ENCODE measurements at places on chromosomes 6 and 20. TPM values are rescaled to one million over a fixed set of nuclear protein-coding genes. Genes with fewer than 3 reads are reported as not detected.

Gene GPLD1
- 0.19 TPM for total RNA-seq

Gene OR14J1
- not detected for total RNA-seq

Gene CLPSL2
- not detected for total RNA-seq

Gene PARD6B
- total RNA-seq: 8.2 TPM

Gene COQ3
- total RNA-seq: 14.9 TPM

Gene HLA-G
- 0.19 TPM for total RNA-seq

Gene CDC25B
- total RNA-seq: 120 TPM

Gene SLC26A8
- not detected for total RNA-seq

Gene FNDC11
- 0.55 TPM for total RNA-seq

Gene SNX5
- total RNA-seq: 234 TPM

Gene CALHM6
- total RNA-seq: 4.4 TPM

Gene RIPPLY2
- total RNA-seq: not detected

Gene SAPCD1
- 11.3 TPM for total RNA-seq

Gene BPIFB1
- total RNA-seq: not detected

Gene IPCEF1
- 14.2 TPM for total RNA-seq

Gene DSE
- 8.3 TPM for total RNA-seq

Gene GNL1
- 94.0 TPM for total RNA-seq

Gene TMEM63B
- total RNA-seq: 13.0 TPM

Gene HLA-DRB5
- total RNA-seq: 0.82 TPM

Gene BCAS1
- 0.17 TPM for total RNA-seq

Gene TRIM31
- not detected for total RNA-seq

Gene GSTA2
- total RNA-seq: not detected

Gene SLC35D3
- total RNA-seq: not detected

Gene MYT1
- total RNA-seq: not detected

Gene DLL1
- total RNA-seq: 0.55 TPM

Gene MYLK4
- 0.07 TPM for total RNA-seq

Gene TMEM217
- total RNA-seq: 2.2 TPM

Gene CCDC28A
- 18.8 TPM for total RNA-seq

Gene TINAG
- not detected for total RNA-seq

Gene KHDC1L
- not detected for total RNA-seq

Gene PROCR
- total RNA-seq: 1.1 TPM

Gene COX4I2
- not detected for total RNA-seq

Gene PAK5
- total RNA-seq: not detected

Gene WFDC12
- not detected for total RNA-seq

Gene CTAGE9
- total RNA-seq: not detected

Gene CST4
- not detected for total RNA-seq

Gene SLC35F1
- total RNA-seq: 0.14 TPM

Gene MCHR2
- total RNA-seq: not detected

Gene NRSN2
- total RNA-seq: 9.5 TPM

Gene NKX2-4
- total RNA-seq: not detected

Gene ENPP4
- total RNA-seq: 8.8 TPM

Gene ADAM33
- not detected for total RNA-seq
